ENCODE measurements at places on chromosomes 7 and 10.
A peak's percentile ranks its signal among the peaks of the same experiment; 100 is the strongest.

- no peak for DNase-seq
These were observed 3.7 kb downstream of the NRP1 start for GRCh38 chr10:33330543-33331378.

DNA sequence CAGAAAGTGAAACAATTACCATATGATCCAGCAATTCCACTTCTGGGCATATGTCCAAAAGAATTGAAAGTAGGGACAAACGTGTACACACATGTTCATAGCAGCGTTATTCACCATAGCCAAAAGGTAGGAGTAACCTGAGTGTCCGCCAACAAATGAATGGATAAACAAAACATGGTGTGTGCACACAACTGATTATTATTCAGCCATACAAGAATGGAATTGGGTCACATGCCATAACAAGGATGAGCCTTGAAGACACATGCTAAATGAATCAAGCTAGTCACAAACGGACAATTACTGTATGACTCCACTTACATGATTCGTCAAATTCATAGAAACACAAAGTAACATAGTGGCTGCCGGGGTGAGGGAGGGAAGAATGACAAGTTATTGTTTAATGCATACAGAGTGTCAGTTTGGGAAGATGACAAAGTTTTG is 4.1 kb upstream of the OIT3 start:
- DNase-seq: no peak

- DNase-seq: no peak
These were observed 13.6 kb downstream of the CPA1 start for GRCh38 chr7:130393841-130394411.

GRCh38 chr7:70571403-70571934 is 560.5 kb upstream of the GALNT17 start:
- DNase-seq: no peak

GRCh38 chr10:35942057-35942456 is 300.0 kb upstream of the FZD8 start:
- no peak for DNase-seq

- DNase-seq: no peak
These were observed 186.7 kb downstream of the PCLO start for GRCh38 chr7:82975811-82976468.

DNA sequence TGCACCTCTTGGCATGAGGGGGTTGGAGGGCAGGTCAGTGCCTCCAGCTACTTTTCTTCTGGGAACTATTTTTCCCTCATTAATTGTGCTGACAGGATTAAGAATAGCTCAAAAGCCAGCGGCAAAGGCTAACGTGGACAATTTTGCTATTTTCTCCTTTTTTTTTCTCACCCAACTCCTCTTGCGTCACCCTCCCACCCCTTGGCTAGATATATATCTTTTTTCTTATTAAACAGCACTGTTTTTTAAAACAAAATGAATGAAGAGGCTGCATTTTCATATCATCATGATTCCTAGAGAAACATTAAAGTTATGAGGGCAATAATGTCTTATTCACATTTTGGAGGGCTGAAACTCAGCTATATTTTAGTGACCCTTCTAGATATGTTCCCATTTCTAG is 251.8 kb upstream of the NFE2L3 start:
- DNase-seq: no peak

DNA sequence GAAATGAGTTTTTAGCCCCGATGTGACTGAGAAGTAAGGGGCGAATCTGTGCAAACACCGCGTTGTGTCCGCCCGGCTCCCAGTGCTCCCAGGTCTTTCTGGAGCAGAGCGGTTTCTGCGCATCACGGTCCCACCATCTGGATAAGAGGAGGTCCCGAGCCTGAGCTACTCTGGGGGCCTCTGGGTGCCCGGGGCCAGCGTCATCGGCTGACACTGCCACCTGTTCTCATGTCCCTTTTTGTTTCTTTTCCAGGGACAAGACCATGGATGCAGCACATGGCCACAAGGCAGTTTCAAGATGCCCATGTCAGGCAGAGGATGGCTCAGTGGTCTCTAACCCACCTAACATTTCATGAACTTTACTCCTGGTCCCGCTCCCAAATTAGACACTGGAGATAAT is 24.9 kb downstream of the KLF6 start:
- DNase-seq: no peak

DNA sequence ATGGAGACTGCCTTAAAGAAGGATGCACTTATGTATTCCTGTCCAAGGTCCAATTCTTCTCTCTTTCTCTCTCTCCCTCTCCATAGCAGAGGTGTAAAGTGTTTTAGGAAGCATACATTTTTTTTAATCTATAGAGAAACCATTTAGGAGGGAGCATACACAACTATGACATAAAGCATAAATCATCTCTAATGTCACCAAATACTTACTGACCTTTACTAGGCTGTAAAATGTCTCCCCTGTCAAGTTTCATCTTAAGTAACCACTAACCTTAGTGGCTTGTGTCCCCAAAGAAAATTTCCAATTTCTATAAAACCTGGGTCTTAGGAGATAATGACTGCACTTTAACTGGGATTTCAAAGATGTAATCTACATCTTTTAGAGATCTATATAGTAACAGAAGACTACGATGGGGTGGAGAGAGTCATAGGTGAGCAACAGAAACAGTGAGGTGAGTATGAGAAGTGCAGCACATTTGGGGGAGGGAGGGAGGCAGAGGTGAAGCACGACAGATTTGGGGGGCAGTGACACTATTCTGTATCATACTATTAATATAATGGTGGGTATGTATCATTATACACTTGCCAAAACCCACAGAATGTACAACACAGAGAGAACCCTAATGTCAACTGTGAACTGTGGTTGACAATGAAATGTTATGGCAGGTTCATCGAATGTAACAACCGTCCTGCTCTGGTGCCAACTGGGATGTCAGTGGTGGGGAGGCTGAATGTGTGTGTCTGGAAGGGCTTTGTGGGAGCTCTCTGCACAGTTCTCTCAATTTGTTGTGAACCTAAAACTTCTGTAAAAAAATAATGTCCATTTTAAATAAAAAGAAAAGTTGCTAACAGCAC is 79.5 kb downstream of the PIP4K2A start:
- DNase-seq: no peak

DNA sequence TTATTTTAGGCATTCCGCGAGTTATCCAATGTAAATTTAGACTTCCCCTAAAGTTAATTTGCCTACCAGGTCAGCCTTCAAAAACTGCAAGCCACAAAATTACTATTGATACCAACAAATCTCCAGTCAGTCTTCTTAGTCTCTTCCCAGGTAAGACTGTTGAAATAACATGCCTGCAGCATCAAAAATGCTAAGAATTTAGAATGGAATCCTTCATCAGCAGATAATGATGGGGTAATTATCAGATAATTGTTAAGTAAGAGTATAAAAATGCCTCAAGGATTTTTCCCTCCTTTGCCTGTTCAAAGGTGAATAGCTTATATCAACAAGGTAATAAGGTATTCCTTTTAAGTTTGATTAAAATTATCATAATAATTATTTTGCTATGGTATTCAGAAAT is 228.5 kb downstream of the BBS9 start:
- no peak for DNase-seq

DNA sequence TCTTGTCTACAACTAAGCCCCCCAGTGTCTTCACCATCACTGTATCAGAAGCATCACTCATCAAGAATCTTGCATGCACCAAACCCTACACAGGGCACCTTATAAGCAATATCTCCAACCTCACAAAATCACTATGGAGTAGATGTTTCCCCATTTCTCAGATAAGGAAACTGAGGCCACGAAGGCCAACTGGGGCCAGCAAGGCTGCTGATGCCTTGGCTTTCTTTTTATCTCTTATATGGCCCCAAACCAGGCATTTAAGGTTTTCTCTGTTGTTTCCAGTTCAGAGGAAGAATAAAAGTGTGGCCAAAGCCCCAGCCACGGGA is 47.3 kb upstream of the NPFFR1 start:
- DNase-seq: no peak

- peak; percentile 66 for DNase-seq
These were observed 257.7 kb upstream of the GLI3 start for GRCh38 chr7:42494736-42495135.

DNA sequence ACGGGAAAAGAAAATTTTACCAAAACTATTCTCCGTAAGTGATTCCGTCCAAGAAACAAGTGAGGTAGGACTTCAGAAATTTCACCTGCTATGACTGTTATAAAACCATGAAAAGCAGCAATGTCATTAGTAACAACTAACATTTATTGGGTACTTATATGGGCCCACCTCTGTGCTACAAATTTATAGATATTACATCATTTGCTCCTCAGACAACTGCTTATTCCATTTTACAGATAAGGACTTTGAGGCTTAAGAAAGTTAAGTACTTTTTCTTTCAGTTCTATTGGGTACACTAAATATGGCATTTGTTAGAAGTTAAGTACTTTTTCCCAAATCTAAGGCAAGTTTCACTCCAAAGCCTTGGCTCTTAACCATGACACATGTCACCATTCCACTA is 36.3 kb downstream of the HACD1 start:
- DNase-seq: no peak

DNA sequence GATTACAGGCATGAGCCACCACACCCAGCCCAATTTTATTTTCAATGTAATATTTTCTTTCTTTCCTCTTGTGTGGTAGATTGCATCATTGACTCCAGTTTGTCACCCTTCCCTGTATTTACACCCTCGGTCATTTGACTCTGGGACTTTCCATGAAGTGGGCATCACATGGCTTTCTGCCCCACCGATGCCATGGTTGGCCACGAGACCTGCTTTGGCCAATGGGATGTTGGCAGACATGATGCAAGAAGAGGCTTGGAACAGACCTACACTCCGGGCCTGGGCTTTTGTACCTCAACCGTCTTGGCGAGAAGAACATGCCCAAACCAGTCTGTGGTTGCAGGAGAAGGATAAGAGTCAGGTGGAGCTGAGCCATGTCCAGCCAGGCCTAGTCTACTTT is 38.8 kb upstream of the CACUL1 start:
- DNase-seq: no peak
